ENCODE measurements at places on chromosomes 7 and 10.
A peak's percentile ranks its signal among the peaks of the same experiment; 100 is the strongest.

GRCh38 chr7:37354656-37355131 is 94.0 kb downstream of the ELMO1 start:
- peak; percentile 58 for DNase-seq

- peak; percentile 58 for DNase-seq
Measured at GRCh38 chr10:3783316-3783681, 1.7 kb downstream of the KLF6 start.

DNA sequence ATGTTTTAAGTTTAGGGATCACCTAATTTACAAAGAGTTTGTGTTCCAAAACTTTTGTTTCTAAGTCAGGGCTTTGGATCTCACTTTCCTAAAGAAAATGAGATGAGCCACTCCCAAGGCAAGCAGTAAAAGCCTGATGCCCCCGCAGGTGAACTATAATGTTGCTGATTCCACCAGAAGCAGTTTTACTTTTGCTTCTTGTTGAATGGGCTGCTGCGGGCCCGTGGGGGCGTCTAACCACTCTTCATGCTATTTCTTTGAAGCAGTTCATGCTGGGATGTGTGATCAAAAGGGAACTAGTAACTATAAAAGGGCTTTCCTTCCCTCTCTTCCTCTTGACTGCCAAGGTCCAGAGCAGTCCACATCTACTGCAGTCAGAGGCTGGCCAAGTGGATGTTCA is 118.7 kb upstream of the NEBL start:
- DNase-seq: no peak

DNA sequence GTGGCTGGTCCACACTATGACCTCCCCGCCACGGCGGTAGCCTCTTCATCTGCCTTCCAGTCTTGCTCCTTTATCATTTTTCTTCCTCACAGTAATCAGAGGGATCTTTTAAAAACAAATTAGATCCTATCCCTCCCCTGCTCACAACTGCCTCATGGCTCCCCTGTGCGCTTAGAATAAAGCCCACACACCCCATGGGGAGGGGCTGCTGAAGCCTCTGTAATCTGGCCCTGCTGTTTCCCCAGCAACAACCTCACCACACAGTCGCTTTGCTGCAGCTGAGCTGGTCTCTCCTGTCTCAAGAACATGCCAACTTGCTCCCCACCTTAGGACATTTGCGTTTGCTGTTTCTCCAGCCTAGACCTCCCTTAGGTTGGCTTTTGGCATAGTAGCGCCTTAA is 41.0 kb downstream of the SP8 start:
- no peak for DNase-seq

GRCh38 chr7:46162609-46163008 is 241.5 kb upstream of the IGFBP3 start:
- DNase-seq: no peak

DNA sequence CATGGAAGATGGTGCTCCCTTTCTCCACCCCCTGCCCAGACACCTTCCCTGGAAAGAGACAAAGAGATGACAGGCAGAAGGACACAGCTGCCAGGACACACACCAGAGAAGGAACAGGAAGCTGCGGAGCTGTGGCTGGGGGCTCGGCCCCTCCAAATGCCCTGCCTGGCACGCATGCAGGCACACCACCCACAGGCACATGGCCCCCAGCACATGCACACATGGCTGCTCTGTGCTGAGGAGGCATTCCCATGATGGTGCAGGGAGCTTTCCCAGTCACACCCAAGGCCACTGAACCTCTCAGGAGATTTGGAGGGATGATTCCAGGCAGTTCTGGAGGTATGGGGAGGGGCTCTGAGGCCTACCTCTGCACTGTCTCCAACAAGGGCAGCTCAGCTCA is 143.3 kb downstream of the GRID1 start:
- DNase-seq: no peak

- DNase-seq: no peak
Measured at GRCh38 chr10:13942035-13942434, 355.3 kb downstream of the PRPF18 start.

DNA sequence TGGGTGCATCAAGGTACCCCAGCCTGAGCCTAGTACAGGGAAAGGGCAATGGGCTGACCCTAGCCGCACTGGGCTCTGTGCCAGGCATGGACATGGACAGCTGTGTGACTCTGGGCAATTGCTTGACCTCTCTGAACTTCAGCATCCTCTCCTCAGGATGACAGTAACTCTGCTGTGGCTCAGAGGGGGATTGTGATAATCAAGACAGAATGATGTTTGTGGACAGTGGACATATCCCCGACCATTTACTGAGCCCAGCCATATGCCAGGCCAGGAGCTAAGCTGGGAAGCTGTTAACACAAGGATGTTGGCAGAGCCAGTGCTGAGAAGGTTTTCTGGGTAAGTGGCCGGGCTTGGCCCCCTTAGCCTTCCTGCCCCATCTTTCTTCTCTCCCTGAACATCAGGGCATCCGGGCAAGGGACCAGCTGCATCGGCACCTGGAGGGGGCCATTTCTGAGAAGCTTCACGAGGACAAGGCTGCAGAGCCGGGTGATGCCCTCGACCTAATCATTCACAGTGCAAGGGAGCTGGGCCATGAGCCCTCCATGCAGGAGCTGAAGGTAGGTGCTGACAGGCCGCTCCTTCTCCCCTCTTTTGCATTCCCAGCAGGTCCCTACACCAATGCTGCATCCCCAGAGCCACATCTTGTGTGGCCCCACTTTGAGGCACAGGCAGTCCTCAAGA is 3.5 kb downstream of the CYP26C1 start:
- DNase-seq: no peak

GRCh38 chr10:12644380-12645144 is 295.2 kb downstream of the CAMK1D start:
- DNase-seq: no peak
